ENCODE measurements at places on chromosomes 6 and 20. TPM values are rescaled to one million over a fixed set of nuclear protein-coding genes. Genes with fewer than 3 reads are reported as not detected.

DNA sequence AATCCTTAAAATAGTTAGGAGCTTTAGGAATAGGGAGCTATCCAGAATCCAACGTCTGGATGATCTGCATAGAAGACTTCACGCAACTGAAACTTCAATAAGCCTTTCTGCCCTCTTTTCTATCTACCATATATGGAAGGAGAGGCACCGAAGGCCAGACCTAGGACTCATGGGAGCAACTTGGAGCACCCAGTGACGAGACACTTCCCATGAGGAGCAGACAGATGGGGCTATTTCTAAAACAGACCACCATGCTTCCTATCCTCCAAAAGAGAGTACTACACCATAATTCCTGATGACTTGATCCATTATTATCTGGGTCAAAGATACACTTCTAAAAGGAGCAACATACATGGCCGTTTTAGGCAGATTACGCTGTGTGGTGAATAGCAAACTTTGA is 6.0 kb downstream of the RPP40 start:
- H3K27me3 ChIP-seq: no peaks in the 10 kb centered on the region
- peaks cover 5% of the 10 kb centered on the region for H3K36me3 ChIP-seq
- H3K4me1 ChIP-seq: no peaks in the 10 kb centered on the region
- no peak for DNase-seq
- H3K4me3 ChIP-seq: no peak overlapping the region

- H3K27me3 ChIP-seq: no peaks in the 10 kb centered on the region
- H3K27ac ChIP-seq: no peak overlapping the region
- H3K4me1 ChIP-seq: no peaks in the 10 kb centered on the region
- peaks cover 17% of the 10 kb centered on the region for H3K36me3 ChIP-seq
- DNase-seq: no peak
These were observed 28.6 kb downstream of the ORC3 start for GRCh38 chr6:87618531-87618930.

DNA sequence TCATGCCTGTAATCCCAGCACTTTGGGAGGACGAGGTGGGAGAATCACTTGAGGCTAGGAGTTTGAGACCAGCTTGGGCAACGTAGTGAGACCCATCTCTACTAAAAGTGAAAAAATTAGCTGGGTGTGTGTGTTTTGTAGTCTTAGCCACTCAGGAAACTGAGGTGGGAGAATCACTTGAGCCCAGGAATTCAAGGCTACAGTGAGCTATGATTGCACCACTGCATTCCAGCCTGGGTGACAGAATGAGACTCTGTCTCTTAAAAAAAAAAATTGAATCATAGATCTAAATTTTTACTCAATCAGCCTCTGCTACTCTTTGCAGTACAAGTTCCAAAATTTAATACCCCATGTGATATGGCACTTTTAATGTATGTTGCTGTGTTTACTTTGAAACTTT is 121.6 kb downstream of the ARMC2 start:
- peaks cover 8% of the 10 kb centered on the region for H3K4me1 ChIP-seq
- DNase-seq: no peak
- H3K27ac ChIP-seq: no peak overlapping the region
- H3K27me3 ChIP-seq: no peaks in the 10 kb centered on the region

The CD93 gene
- not detected for total RNA-seq

- no peak overlapping the region for H3K4me3 ChIP-seq
- no peaks in the 10 kb centered on the region for H3K4me1 ChIP-seq
- H3K36me3 ChIP-seq: no peaks in the 10 kb centered on the region
- H3K27me3 ChIP-seq: no peaks in the 10 kb centered on the region
These were observed 207.1 kb downstream of the MAFB start for GRCh38 chr20:40481743-40482458.

DNA sequence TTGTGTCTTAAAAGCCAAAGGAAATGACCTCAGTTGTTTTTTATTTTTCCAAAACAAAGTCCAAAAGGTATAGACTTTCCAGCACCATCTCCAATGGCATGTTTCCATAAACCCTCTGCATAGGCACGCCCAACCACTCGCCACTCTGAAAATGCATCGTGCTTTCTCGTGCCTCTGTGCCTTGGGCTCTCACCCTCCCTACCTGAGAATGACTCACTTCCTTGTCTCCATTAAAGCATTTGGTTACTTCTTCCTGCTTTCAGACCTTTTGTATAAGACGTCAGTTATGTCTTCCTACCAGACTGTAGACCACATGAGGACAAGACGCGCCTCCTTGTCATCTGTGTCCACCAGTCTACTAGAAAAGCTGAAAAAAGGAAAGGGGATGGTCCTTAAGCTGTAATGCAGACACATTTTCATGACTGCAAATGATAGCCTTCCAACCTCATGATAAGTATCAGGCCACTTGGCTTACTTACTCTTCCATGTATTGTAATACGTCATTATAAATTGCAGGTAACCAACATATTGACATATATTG is 61.2 kb upstream of the CDYL start:
- H3K27ac ChIP-seq: no peak overlapping the region
- H3K4me1 ChIP-seq: no peaks in the 10 kb centered on the region

DNA sequence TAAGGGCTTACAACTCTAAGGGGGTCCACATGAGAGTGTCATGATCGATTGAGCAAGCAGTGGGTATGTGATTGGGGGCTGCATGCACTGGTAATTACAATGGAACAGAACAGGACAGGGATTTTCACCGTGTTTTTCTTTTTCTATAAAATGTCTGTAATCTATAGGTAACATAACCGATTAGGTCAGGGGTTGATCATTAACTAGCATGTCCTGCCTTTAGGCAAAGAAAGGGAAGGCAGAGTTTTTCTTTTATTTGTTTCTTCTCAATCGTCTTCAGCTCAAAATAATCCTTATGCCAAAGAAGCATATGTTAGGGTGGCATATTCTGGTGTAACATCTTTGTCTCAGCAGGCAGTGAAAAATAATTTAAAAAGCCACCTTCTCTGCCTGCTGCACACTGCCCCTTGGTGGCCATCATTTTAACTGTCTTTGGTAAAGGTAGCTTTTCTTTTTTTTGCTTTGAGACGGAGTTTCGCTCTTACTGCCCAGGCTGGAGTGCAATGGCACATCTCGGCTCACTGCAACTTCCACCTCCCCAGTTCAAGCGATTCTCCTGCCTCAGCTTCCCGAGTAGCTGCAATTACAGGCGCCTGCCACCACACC is 9.7 kb upstream of the CEP43 start:
- no peak overlapping the region for H3K4me3 ChIP-seq
- H3K4me1 ChIP-seq: peaks cover 13% of the 10 kb centered on the region

All from H1 (cell line).